ENCODE measurements at places on chromosomes 6 and 20.

DNA sequence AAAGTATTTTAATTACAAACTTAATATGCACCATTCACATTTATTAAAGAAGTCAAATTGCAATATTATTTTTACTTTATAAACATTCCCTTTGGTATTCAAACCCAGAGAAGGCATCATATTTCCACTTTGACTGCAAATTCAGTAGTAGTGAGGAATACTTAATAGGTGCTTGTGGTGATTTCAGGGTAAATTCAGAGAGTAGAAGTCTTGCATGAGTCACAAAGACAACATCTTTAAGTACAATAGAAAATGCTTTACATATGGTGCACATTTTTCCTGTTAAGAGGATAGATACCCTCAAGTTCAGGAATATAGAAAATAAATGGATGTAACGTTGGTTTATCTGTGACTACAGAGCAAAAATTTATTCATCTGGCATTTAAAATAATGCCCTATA is 390.2 kb downstream of the TENT5A start:
- no peak overlapping the region for H3K4me3 ChIP-seq
- H3K27me3 ChIP-seq, result no peaks in the 10 kb centered on the region
- no peak for DNase-seq
- H3K4me1 ChIP-seq, result no peaks in the 10 kb centered on the region

DNA sequence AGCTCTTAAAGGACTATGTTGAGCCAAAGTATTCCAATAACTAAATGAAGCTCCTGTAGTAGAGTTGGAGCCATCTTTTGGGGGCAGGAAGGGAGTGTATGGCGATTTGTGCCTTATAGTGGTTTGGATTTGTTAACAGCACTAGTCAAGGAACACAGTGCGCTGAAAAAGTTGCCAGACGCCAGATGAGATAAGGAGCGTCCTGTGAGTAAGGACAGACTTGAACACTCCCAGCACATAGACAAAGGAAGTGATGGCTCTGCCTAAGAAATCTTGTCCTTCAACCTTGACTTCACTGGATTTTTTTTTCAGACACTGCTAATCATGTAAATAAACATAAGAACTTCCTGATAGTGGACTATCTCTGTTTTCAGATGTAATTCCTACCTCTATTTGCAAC is 136.9 kb downstream of the TRMT11 start:
- H3K4me1 ChIP-seq, result no peaks in the 10 kb centered on the region
- no peaks in the 10 kb centered on the region for H3K27me3 ChIP-seq
- H3K4me3 ChIP-seq, result no peak overlapping the region
- no peak overlapping the region for H3K27ac ChIP-seq
- DNase-seq, result no peak

- H3K27ac ChIP-seq, result no peak overlapping the region
- H3K36me3 ChIP-seq, result no peaks in the 10 kb centered on the region
- no peaks in the 10 kb centered on the region for H3K27me3 ChIP-seq
Measured at GRCh38 chr20:40197691-40198090, 491.3 kb downstream of the MAFB start.

DNA sequence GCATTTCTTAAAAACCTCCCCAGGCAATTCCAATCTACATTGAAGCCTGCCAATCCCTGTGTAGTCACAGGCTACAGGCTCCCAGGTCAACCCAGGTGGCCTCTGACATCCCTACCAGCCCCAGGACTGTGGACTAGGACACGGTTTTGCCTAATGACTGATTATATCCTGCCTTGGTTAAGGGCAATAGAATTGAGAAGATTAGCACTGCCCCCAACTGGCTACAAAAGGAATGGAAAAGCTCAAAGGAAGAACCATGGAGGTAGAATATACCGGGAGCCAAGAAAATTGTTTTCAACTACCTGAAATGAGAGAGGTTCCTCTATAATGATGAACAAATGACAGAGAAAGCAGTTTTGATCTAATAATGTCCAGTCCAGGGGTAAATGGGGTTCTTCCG is 421.1 kb upstream of the AGPAT4 start:
- no peaks in the 10 kb centered on the region for H3K27me3 ChIP-seq
- DNase-seq, result no peak
- no peaks in the 10 kb centered on the region for H3K4me1 ChIP-seq
- no peak overlapping the region for H3K27ac ChIP-seq
- H3K4me3 ChIP-seq, result no peak overlapping the region
- H3K36me3 ChIP-seq, result no peaks in the 10 kb centered on the region

DNA sequence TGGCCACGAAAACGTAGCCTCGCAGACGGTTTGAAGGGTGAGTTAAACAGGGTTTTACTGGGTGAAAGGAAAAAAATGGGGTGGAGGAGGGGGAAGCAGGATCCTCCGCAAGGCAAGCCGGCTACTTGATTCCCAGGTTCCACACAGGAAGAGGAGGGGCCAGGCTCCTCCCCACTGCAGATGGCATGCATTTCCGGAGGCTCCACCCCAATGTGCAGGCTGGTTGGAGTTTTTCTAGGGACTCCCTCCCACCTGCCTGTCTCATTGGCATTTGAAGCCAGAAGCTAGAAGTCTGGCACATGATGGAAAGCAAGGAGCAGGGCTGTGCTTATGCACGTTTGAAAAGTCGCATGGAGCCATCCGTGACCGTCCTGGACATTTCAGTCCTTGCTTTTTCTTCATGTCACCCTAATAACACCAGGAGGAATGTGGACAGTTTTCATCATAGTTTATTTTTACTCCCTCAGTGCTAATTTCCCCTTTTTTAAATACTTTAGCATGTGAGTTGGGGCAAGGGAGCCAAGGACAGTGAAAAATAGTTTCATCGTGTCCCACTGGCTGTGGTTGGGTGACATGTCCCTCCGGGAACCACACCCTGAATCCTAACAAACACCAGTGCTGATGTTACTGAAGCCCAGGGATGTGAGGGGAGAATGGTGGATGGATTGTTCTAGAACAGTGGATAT is 100.1 kb upstream of the INSM1 start:
- H3K36me3 ChIP-seq, result no peaks in the 10 kb centered on the region
- H3K27ac ChIP-seq, result no peak overlapping the region

GRCh38 chr6:151379933-151380847 is 11.2 kb downstream of the ZBTB2 start:
- H3K27me3 ChIP-seq, result no peaks in the 10 kb centered on the region
- DNase-seq, result no peak

GRCh38 chr6:109013656-109014305 is 80.9 kb downstream of the SESN1 start:
- H3K27me3 ChIP-seq, result no peaks in the 10 kb centered on the region
- H3K27ac ChIP-seq, result peak overlapping the region; percentile 33
- DNase-seq, result no peak
- no peak overlapping the region for H3K4me3 ChIP-seq
- H3K4me1 ChIP-seq, result peaks cover 13% of the 10 kb centered on the region

GRCh38 chr6:97394160-97394748 is 111.2 kb upstream of the MMS22L start:
- no peaks in the 10 kb centered on the region for H3K4me1 ChIP-seq
- no peaks in the 10 kb centered on the region for H3K36me3 ChIP-seq
- H3K4me3 ChIP-seq, result no peak overlapping the region
- no peak overlapping the region for H3K27ac ChIP-seq
- DNase-seq, result no peak

- no peak overlapping the region for H3K27ac ChIP-seq
- DNase-seq, result no peak
- peaks cover 5% of the 10 kb centered on the region for H3K4me1 ChIP-seq
- no peaks in the 10 kb centered on the region for H3K27me3 ChIP-seq
Measured at GRCh38 chr6:131129689-131130553, 5.3 kb upstream of the AKAP7 start.

DNA sequence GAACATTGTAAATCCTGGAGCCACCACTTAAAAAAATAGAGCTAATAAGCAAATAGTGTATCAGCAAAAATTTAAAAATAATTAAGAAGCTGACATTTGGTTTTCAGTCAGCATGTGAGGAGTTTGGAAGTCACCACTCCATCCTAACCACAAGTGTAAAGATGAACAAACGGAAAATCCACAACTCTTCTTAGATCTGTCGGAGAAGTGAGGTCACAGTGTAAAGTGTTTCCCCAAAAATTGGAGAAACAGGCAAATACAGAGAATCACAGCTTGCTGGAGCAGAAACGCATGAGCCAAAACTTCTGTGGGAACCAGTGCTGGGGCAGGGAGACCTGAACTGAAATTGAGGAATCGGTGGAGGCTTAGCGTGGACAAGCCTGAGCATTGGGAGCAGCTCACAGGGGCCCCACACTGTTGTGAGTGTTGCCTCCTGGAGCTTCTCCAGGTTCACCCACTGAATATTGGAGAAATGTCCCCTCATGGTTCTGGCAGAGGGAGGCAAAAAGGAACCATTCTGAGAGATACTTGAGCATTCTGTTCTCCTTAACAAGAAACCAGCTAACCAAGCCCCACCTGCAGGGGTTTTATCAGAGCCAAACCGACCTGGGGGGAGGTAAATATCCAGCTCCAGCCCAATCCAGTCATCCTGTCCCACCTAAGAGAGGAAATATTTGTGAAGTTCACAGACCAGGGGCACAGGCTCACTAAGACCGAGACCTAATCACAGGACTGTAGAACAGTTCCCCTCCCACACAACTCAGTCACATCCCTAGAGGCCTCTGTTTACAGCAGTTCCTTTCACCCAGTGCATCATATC is 192.0 kb downstream of the ERMARD start:
- no peak overlapping the region for H3K27ac ChIP-seq
- no peaks in the 10 kb centered on the region for H3K4me1 ChIP-seq
- no peak overlapping the region for H3K4me3 ChIP-seq
- DNase-seq, result no peak
- H3K36me3 ChIP-seq, result no peaks in the 10 kb centered on the region

DNA sequence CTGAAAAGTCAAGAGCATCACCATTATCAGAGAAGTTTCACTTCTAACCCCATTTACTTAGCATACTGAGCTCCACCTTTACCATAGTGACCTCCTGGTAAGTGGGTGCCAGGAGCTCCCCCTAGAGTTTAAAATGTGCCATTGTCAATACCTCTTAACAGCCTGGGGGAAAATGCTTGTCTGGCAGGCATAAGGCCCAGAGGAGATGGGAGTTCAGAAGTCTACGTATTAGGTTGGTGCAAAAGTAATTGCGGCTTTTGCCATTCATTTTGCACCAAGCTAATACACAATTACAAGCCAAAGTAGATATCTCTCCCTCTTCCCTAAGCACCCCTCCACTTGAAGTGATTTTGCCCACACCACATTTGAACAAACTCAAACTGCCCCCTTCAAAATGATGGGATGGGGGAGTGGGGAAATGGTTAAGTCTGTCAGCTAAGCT is 919.0 kb downstream of the KIF16B start:
- no peaks in the 10 kb centered on the region for H3K4me1 ChIP-seq
- H3K27me3 ChIP-seq, result no peaks in the 10 kb centered on the region
- no peak overlapping the region for H3K27ac ChIP-seq
- no peaks in the 10 kb centered on the region for H3K36me3 ChIP-seq
- no peak for DNase-seq

DNA sequence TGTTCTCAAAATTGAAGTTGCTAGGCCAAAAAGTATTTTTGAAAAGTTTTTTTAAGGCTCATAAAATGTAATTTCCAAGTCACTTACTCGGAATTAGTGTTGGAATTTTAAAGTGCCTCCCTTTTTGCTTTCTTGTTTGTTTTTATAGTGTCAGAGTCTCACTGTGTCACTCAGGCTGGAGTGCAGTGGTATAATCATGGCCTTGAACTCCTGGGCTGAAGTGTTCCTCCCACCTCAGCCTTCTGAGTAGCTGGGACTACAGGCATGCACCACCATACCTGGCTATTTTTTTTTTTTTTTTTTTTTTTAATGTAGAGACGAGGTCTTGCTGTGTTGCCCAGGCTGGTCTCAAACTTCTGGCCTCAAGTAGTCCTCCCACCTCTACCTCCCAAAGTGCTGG is 40.0 kb upstream of the GNRH2 start:
- no peak for DNase-seq
- no peaks in the 10 kb centered on the region for H3K27me3 ChIP-seq
- H3K4me3 ChIP-seq, result no peak overlapping the region
- no peaks in the 10 kb centered on the region for H3K4me1 ChIP-seq
- peaks cover 18% of the 10 kb centered on the region for H3K36me3 ChIP-seq

DNA sequence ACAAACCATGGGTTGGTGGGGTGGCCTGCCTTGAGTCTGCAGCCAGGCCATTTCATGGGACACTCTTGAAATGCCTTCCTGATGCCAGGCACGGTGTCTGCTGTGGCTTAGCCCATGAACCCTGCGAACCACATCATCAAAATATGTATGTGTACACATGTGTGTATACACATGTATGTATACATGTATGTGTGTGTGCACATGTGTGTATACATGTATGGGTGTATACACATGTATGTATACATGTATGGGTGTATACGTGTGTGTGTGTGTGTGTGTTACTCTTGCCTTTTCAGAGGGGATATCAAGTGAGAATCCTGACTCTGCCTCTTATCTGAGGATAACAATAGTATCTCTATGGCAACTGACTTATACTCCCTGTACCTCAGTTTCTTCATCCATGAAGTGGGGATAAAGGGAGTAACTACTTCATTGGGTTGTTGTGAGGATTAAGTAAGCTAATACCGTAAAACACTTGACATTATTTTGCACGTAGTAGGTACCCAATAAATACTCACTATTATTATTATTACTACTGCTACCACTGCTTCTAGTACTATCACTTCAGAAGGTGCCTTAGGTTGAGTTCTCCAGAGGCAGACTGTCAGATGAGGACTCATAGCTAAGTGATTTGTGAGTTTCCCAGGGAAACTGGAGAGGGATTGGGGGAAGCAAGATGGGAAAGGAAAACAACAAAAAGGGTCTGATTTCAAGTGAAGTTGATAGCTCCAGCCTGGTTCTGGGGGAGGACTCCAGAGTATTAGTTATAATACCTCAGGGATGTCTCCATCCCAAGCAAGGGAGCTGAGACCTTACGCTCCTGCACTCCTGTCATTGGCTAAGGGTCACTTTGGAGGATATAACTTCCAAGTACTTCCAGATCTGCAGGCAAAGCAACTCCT is 110.5 kb downstream of the VEGFA start:
- H3K27ac ChIP-seq, result no peak overlapping the region
- H3K27me3 ChIP-seq, result no peaks in the 10 kb centered on the region
- H3K4me3 ChIP-seq, result no peak overlapping the region
- H3K36me3 ChIP-seq, result no peaks in the 10 kb centered on the region

GRCh38 chr6:17505062-17505476 is 95.0 kb upstream of the FAM8A1 start:
- DNase-seq, result no peak
- H3K4me1 ChIP-seq, result peaks cover 36% of the 10 kb centered on the region
- H3K36me3 ChIP-seq, result no peaks in the 10 kb centered on the region
- H3K27ac ChIP-seq, result no peak overlapping the region
- H3K27me3 ChIP-seq, result no peaks in the 10 kb centered on the region
- no peak overlapping the region for H3K4me3 ChIP-seq

- peaks cover 15% of the 10 kb centered on the region for H3K4me1 ChIP-seq
- no peaks in the 10 kb centered on the region for H3K27me3 ChIP-seq
- peak within 1 kb of the TSS; percentile 91 for H3K27ac ChIP-seq
- peak; percentile 98 for DNase-seq
Measured at GRCh38 chr20:34955231-34956040, at the start of the genes GSS and MYH7B. Gene GSS, minus strand, starts transcription at chr20:34955806. Its CDS starts 3,954 bp downstream, at chr20:34951852. Gene MYH7B, plus strand, starts transcription at chr20:34955868. Its CDS starts 22,138 bp downstream, at chr20:34978006.

DNA sequence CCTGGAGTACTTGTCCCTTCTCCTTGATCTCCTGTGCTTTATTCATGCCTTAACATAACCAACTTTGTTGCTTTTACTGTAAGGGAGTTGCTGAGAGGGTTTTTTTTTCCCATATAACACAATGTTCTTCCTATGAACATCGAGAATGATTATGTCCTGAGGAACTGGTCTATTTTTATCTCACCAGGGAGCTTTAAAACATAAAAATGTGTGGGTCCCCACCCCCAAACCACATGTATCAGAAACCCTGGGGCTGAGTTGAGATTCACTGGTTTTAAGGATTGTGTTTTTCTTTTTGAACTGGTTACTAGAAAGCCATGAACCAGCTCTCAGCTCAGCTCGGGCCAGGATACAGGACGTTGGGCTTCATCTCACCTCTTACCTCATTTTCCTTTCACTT is 118.5 kb upstream of the JAG1 start:
- H3K4me3 ChIP-seq, result no peak overlapping the region
- H3K36me3 ChIP-seq, result no peaks in the 10 kb centered on the region
- H3K27ac ChIP-seq, result no peak overlapping the region
- peaks cover 5% of the 10 kb centered on the region for H3K4me1 ChIP-seq
- no peak for DNase-seq
- no peaks in the 10 kb centered on the region for H3K27me3 ChIP-seq
